T-helper 1 cell (primary cell): ENCODE measurements at places on chromosomes 5 and 9.

DNA sequence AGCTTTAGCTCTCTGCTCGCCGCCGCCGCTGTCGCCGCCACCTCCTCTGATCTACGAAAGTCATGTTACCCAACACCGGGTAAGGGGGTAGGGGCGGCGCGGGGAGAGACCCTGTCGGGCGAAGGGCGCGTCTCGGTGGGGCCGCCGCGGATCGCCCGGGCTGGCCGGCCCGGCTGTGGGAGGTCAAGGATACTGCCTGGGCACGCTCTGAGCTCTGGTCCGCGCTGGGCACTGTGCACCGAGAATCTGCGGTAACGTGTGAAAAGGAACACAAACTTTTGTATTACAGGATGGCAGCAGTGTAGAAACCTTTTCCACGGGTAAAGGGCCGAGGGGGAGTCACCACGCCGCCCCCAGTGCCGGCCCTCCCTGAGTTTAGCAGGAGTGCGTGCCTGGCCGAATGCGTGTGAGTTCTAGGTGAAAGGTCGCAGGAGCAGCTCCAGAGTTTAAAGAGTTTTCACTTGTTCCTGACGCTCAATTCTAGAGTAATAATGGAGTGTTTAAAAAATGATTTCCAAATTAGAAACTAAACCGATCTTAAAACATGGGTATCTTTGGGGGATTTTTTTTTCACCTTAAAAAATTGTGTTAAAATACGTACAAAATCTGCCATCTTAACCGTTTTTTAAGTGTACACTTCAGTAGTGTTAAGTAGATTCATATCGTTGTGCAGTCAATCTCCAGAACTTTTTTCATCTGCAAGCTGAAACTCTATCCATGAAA is at the start of gene HSDL2:
Gene HSDL2 (plus strand): TSS at position 7 of the 723 bp plus-strand sequence. CDS start 56 bp downstream, at position 63.
- no peak for DNase-seq

DNA sequence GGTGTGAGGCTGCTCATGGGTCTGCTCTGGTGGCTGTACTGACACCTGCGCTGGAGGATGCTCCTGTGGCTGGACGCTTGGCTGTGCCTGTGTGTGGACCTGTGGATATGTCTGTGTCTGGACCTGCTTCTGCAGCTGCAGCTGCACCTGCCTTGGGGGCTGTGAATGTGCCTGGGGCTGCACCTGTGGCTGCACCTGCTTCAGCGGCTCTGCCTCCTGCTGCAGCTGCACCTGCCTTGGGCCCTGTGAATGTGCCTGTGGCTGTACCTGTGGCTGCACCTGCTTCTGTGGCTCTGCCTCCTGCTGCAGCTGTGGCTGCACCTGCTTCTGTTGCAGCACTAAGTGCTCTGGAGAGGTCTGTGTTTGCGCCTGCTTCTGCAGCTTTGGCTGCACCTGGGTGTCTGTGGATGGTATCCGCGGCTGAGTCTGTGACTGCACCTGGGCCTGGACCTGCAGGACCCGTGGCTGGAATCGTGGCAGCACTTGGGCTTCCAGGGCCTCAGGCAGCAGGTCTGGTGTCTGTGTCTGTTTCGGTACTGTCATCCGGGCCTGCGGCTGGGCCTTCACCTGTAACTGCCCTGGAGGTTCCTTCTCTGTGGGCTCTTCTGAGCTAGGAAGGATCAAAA is 12.5 kb downstream of the CIZ1 start:
- no peak for DNase-seq

DNA sequence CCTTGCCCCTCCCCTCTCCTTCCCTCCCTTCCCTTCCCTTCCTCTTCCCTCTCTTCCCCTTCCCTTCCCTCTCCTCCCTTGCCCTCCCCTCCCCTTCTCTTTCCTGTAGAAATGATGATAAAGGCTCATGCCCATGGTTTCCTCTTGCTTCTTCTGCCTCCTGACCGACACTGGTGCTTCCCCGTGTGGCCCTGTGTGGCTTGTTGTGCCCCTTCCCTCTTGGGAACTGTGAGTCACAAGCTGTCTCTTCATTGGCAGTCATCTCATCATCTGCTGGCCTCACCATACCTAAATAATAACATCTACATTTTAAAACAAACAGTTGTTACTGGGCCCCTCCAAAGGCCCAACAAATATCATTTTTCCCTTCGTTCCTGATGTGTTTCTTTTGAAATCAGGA is 11.7 kb upstream of the CARNMT1 start:
- DNase-seq, result no peak

GRCh38 chr5:96933764-96934707 is 1.8 kb upstream of the LNPEP start:
- no peak for DNase-seq

GRCh38 chr5:84870369-84870768 is 485.7 kb upstream of the EDIL3 start:
- DNase-seq, result no peak
